AG08396 (cell line): ENCODE measurements at places on chromosomes 5 and 9.
A peak's percentile ranks its signal among the peaks of the same experiment; 100 is the strongest.

DNA sequence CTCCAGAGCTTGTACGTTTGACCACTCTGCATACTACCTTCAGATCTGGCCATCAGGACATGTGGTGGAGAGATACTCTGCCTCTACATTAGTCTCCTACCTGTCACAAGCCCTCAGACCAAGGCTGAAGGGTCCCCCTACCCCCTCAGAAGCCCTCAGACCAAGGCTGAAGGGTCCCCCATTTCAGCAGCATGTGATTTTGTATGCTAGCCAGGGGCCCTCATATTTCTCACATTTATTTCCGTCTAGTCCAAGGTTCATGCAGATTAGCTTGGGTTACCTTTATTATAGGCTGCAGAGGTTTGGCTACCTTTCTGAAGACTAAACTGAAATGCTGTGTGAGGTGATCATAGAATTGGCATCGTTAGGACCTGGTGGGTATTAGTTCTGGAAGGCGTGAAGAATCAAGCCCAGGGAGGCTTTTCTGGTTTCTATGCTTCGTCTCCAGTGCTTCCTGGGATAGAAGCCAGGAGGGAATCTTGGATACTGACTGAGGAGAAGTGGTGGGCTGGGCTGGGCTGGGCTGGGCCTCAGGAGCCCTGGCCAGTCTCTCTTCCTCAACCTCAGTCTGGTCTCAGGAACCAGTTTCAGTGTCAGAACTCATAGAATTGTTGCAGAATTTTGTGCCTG, 2.8 kb downstream of the SMIM32 start:
- no peak for DNase-seq

DNA sequence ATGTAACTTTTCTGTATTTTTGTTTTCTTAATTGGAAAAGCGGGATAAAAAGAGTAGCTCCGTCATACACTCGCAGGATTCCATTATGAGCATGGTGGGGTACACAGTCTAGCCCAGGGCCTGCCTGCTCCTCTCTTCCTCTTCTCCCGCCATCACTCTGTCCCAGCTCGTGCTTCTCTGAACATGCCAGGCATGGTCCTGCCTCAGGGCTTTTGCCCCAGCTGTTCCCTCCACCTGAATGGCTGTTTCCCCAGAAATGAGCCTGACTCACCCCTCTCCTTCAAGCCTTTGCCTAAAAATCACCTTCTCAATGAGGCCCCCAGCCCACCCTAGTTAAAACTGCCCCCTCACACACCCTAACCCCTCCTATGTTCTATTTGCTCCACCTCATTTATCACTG, 4.5 kb downstream of the CORO2A start:
- no peak for DNase-seq

GRCh38 chr9:4420351-4420750, 69.9 kb upstream of the SLC1A1 start:
- no peak for DNase-seq

DNA sequence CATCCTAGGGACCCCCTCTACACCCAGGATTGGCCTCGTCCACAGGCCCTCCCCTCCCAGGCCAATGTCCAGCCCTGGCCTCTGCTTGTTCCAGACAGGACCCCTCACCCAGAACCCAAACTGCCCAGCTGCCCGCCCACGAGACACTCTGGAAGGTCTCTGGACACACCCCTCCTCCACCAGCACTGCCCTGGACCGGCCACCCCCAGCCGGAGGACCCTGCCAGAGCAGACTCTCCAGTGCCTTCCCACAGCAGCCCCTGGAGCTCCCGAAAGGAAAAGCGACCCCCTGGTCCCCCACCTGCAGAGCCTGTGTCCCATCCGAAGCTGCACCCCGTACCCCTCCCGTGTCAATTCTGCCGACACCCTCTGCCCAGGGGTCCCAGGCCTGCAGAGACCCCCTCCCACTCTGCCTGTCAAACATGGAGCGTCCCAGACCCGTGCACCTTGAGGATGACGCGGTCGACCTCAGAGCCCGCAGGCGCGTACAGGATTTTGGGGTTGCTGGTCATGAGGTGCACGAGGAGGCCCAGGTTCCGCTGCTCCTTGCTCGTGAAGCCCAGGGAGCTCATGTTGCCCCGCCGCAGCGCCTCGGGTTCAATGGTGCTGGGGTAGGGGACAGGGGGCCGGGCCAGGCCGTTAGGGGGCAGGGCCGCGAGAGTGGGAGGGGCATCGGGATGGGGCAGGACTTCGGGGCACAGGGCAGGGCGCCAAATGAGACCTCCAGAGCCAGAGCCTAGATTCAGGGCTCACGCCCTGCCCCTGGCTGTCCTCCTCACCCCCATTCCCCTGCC, 8.0 kb downstream of the ABCA2 start:
- no peak for DNase-seq

- DNase-seq = no peak
Observed at GRCh38 chr5:14114615-14115251, 28.4 kb upstream of the TRIO start.

DNA sequence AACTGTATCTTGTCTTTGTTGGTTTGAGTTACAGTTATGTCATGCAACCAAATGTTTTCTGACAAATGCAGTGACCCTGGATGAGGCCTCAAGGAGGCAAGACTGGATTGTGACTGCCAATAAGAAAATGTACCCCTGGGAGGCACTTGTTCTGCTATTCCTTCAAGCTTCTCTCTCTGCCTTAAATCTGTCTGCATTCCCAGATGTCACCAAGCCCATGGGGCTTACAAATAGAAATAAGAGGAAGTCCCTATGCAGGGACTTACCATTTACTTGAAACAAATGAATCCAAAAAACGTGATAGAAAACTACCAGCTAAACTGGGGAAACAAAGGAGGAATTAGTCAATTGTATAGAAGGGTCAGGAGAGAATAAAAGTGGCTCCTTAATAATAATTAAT, 8.2 kb upstream of the PARP8 start:
- no peak for DNase-seq

DNA sequence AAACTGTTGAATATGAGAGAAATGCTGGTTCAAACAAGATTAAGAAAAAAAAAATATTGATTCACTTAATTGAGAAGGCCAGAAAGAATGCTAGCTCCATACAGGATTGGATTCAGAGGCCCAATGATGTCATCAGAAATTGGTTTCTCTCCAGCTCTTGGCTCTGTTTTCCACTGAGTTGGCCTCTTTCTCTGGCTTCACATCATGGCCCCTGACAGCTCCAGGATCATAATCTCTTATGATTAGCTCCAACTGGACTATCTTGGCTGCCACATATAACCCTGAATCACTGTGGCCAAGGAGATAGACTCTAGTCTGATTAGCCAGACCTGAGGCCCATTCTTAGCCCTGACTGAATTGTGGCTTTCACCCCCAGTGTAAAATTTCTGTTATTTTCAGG, 244.7 kb upstream of the GRAMD2B start:
- DNase-seq = peak; percentile 10

GRCh38 chr5:175654339-175654738, 3.5 kb upstream of the HRH2 start:
- no peak for DNase-seq

- no peak for DNase-seq
Observed at GRCh38 chr5:108324886-108325285, 57.0 kb downstream of the FBXL17 start.

DNA sequence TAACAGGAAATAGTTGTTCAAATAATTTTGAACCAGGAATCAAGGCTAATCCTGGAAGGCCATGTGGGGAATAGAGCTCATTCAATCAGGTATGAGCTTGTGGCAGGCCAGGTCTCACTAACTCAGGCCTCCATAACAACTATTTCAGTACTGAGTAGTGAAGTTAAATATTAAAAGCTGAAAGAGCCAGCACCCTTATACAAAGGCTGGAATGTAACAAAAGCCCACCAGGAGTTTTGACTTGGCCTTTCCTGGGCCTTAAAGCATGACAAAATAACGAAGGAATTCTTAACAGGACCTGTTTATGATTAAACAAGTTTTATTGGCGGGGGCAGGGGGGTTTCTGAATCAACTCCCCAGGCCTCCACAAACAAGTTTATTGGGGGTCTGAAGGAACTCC, 1146.7 kb downstream of the CDH9 start:
- DNase-seq = no peak

DNA sequence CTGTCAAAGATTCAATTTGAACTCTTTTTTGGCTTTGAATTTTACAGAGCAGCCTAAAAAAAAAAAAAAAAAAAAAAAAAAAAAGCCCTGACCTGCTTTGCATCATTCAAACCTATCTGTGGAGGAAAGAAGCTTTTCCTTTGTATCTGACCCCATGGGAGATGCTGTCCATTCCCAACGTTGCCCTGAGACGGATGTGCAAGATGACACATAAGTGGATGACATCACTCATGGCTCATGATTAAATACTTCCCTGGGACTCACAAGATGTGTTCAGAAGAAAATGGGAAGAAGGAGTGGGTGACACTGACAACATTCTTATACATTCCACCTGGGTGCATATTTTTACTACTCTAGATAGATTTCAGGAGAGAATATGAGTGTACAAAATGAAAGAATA, 245.7 kb upstream of the ELAVL2 start:
- no peak for DNase-seq

DNA sequence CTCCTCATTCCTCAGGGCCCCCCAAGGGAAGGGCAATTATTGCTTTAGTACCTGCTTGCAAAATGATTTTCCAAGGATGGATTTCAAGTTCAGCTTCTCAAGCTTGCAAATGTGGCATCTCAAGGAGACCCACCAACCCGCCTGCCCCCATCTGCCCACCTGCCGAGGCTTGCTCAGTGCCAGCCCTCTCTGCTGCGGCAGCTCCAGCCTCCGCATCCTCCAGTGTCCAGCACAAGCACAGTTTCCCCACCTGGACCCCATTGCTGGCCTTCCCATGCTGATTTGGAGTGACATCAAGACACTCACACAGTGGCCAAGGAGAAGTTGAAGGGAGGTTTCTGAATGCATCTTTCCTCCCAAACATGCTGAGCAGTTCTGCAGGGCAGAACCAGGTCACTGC, 31.2 kb downstream of the MED10 start:
- DNase-seq = no peak

- DNase-seq = no peak
Observed at GRCh38 chr5:156378159-156378558, 51.2 kb downstream of the SGCD start.

- peak; percentile 83 for DNase-seq
Observed at GRCh38 chr5:132489871-132490483, 596 bp downstream of the IRF1 start.

GRCh38 chr9:74006935-74007334, 490.2 kb upstream of the RORB start:
- no peak for DNase-seq

GRCh38 chr5:33745101-33745770, 146.6 kb downstream of the ADAMTS12 start:
- DNase-seq = no peak

DNA sequence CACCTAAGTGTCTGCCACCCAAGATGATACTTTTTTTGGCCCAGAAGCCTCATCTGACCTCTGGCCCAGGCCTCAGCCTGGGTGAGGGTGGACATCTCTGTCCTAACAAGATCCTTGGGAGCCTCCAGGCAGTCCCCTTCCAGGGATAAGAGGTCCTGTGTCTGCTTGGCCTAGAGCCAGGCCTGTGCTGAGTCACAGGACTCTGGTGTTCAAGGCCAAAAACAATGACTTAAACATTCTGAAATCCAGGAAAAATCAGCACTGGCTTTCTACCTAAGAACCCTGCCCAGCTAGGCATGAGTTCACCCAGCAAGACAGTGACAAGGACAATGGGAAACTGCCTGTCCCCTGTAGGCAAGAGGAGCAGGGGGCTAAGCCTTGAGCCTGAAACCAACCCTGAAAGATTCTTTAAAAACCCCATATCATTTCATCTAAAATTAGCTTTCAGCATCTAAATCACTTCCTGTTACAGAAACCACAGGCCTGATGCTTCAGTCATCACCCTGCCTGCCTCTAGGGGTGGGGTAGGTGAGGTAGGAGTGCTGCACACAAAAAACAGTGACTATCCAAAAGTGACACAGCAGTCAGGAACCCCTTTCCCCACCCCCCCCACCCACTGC, 29.9 kb downstream of the CSF2 start:
- peak; percentile 81 for DNase-seq

- DNase-seq = peak; percentile 32
Observed at GRCh38 chr9:81833563-81834345, 94.5 kb upstream of the SPATA31D4 start.

GRCh38 chr9:107316795-107317661, 33.9 kb downstream of the RAD23B start:
- DNase-seq = no peak

GRCh38 chr5:173926359-173926758, 38.2 kb downstream of the CPEB4 start:
- DNase-seq = peak; percentile 22

- DNase-seq = no peak
Observed at GRCh38 chr9:97153967-97154366, 115.0 kb upstream of the CTSV start.

- no peak for DNase-seq
Observed at GRCh38 chr9:132804576-132805295, 73.3 kb downstream of the AK8 start.

DNA sequence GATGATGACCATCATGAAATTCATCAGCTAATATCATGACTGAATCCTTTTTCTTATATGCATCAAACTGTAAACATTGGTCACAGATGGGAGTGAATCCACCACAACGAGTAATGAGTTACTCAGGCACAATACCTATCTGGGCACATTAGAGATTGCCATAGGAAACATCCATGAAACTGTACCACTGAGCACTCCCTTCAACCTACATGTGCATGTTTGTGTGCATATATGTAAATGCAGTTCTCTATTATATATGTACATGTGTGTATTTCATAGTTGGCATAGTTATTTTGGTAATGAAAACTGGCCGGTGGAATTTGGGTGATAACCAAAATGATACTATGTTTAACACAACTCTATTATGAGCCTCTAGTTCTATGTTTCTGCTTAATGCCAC, 387.3 kb upstream of the ARRDC3 start:
- no peak for DNase-seq

- DNase-seq = no peak
Observed at GRCh38 chr5:79077680-79078365, 8.3 kb downstream of the BHMT2 start.

DNA sequence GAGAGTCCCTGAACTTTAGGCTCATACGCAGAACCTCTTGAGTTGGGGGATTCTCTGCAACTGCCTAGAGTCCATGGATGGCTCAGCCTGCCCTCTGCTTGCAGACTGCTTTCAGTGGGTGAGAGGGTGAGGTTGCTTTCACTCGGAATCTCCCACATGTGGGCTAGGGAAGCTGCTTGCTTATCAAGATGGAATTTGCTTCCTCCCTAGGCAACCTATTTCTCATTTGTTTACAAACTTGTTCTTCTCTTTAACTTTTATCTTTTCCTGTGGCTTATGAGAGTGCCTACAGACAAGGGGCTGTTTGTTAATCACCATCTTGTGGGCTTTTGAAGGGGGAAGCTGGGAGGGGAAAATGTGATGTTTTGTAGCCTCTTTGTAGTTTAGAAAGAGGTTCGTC, 10.0 kb downstream of the TLE4 start:
- peak; percentile 65 for DNase-seq

DNA sequence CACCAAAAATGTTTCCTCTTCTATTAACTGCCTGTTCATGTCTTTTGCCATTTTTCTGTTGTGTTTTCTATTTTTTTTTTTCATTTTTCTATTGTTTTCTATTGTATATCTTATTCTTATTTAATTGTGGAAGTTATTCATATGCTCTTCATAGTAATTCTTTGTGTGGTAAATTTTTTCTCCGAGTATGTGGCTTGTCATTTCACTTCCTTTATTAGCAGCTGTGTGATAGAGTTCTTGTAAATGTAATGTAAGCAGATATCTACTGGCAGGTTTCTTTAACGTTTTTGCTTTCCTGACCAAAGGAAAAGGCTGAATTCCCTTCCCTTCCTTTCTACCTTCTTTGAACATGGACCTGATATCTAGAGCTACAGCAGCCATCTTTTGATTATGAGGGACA, 5.8 kb upstream of the PLPP1 start:
- no peak for DNase-seq
